AG04449 (cell line): ENCODE measurements at places on chromosomes 7 and 10.

- no peak for DNase-seq
Observed at GRCh38 chr10:11329062-11329673, 282.3 kb downstream of the USP6NL start.

DNA sequence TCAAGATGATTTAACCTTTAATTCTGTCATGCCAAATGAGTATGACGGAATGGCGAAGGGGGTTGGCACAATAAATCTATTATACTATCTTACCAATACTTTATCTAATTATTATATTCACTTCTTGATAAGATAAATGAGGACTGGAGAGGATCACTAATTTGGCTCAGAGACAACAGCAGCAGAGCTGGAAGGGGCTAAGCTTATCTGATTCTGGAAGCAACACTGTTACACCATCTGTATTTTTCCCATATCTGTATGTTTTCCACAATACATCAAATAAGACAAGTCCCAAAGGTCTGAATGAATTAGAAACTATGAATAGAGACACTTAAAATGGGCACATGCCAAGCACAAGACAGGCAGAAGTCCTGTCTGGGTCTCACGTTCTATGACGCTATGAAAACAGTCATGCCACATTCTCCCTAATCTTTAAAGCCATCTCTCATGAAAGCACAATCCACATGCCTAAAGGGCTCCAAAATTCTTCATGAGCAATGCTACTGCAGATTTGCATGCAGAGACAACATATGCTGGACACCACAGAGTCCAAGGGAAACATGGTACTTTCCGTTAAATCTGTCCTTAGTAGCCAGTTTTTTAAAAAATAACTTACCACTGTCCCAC lies 88.3 kb downstream of the SLC25A13 start:
- no peak for DNase-seq

GRCh38 chr10:66983475-66983818 lies 57.6 kb downstream of the LRRTM3 start:
- no peak for DNase-seq

DNA sequence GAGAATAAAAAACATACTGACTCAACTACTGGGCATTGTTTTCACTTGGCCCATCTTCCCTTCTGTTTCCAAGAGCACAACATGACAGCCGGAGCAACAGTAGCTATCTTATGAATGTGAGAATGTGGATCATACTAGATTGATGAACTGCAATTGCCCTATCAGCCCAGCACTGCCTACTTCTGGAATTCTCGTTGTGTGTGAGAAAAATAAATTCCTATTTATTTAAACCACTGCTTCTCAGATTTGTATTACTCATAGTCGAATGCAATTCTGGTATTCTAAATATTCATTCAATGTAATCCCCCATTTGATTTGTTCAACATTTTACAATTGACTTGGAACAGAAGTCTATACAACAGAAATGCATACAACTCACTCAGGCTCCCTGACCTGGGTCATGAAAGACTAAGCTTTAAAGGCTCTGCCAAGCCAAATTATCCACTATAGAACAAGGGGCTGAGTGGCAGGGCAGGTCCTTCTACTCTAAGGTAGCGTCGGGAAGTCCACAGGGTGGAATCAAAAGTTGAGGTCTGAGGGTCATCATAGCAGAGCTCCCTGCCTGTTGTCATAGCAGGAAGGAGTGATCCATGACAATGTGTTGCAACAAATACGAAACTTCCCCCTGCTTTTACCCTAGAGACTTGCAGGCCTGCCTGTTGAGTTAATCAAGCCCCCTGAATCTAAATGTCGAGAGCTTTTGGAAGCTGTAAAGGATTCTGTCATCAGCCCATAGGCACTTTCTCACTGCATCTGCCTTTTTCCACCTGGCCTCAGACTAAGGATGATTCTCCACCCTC lies 12.4 kb upstream of the JAZF1 start:
- no peak for DNase-seq

DNA sequence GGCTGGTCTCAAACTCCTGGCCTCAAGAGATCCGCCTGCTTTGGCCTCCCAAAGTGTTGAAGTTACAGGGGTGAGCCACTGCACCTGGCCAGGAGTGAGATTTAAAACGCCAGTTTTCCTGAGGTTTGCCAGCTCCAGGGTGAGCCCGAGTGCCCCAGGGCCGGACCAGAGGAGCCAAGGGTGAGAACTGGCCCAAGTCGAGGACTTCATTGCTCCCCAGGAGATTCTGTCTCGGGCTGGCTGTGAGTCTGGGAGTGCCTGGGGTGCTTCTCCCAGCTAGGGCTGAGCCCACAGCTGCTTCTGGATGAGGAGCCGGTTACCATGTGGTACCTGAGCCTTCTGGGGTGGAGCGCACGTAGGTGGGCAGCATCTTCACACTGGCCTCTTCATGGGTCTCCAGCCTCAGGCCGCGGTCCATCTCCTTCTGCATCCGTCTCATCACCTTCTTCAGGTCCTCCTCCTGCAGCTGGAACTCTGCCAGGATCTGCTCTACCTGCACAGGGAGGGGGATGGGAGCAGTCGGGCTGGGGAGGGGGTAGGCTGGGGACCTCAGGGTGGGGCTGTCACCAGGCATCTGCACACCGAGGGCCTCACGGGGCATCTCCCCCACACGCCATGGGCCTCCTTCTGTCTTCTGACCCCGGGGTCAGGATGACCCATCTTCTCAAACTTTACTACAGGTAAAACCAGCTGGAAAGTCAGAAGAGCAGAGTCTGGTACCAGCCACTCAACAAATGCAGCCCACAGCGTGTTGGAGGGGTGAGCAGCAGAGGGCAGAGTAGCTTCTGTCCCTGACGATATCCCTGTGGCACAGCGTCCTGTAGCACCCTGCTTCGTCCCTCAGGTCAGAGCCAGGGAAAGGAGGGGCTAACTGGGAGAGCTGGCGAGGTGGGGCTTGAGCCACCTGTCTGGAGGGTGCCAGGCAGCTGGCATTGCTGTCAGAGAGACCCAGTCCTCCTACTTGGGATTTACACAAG lies 12.1 kb upstream of the MYL7 start:
- no peak for DNase-seq
